RWPE2 (cell line): ENCODE measurements at places on chromosomes 12 and 14.

DNA sequence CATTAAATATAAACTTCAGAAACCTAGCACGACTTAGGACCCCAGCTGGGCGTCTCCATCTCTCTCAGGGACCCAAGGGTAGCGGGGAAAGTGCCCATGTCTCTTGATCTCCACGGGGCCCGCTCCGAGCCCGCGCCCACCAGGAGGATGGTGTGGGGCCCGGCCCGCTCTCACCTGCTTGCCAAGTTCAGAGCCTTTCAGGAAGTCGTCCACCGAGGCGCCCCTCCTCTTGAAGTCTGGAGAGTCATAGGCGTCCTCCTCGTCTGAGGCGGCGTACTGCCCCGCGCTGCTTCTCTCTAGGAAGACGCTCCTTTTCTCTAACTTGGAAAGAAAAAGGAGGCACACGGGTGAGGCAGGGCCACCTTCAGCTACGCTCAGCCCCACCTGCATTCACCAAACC, 96.9 kb downstream of the PIWIL1 start:
- no peaks in the 10 kb centered on the region for H3K27me3 ChIP-seq
- no peak overlapping the region for H3K27ac ChIP-seq
- H3K4me3 ChIP-seq: no peak overlapping the region
- peak; percentile 43 for DNase-seq
- no peaks in the 10 kb centered on the region for H3K4me1 ChIP-seq

GRCh38 chr14:80621701-80622100, 319.8 kb downstream of the CEP128 start:
- H3K36me3 ChIP-seq: no peaks in the 10 kb centered on the region
- peaks cover 21% of the 10 kb centered on the region for H3K4me1 ChIP-seq
- peak overlapping the region; percentile 61 for H3K27ac ChIP-seq
- H3K27me3 ChIP-seq: no peaks in the 10 kb centered on the region
- H3K4me3 ChIP-seq: no peak overlapping the region
- no peak for DNase-seq

- peaks cover 31% of the 10 kb centered on the region for H3K27me3 ChIP-seq
- peak; percentile 62 for DNase-seq
- H3K36me3 ChIP-seq: no peaks in the 10 kb centered on the region
These were observed 9.4 kb downstream of the TMEM179 start for GRCh38 chr14:104595116-104595675.

GRCh38 chr14:76227450-76228050, 75.8 kb downstream of the GPATCH2L start:
- no peak overlapping the region for H3K4me3 ChIP-seq
- DNase-seq: no peak
- H3K27ac ChIP-seq: no peak overlapping the region
- H3K27me3 ChIP-seq: no peaks in the 10 kb centered on the region
- H3K4me1 ChIP-seq: peaks cover 6% of the 10 kb centered on the region

- DNase-seq: no peak
- no peaks in the 10 kb centered on the region for H3K27me3 ChIP-seq
- no peaks in the 10 kb centered on the region for H3K36me3 ChIP-seq
- H3K27ac ChIP-seq: peak overlapping the region; percentile 74
- H3K4me1 ChIP-seq: peaks cover 17% of the 10 kb centered on the region
These were observed 139.4 kb upstream of the KRR1 start for GRCh38 chr12:75650595-75651341.

DNA sequence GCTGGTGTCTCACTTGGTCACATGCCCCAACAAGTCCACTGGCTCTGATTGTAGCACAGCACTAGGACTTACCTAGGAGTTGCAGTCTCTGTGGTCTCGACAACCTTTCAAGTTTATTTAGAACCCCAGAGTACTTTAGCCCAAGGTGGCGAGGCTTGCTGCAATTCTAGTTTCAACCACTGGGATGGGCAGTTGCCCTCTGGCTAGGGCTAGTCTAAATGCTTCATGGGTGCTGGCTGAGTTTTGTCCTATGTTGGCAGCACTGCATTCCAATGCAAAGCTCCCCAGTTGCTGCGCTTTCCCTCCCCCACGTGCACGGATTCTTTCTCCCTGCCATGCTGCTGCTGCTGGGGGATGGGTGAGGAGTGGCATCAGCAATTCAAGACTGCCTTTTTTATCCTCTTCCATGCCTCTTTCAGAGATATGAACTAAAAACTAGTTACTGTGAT, 207.9 kb downstream of the SYNE2 start:
- H3K4me1 ChIP-seq: peaks cover 31% of the 10 kb centered on the region
- no peaks in the 10 kb centered on the region; the same call in 1 of the 2 replicates for H3K36me3 ChIP-seq
- no peaks in the 10 kb centered on the region for H3K27me3 ChIP-seq
- DNase-seq: no peak
- peak overlapping the region; percentile 62 for H3K27ac ChIP-seq

DNA sequence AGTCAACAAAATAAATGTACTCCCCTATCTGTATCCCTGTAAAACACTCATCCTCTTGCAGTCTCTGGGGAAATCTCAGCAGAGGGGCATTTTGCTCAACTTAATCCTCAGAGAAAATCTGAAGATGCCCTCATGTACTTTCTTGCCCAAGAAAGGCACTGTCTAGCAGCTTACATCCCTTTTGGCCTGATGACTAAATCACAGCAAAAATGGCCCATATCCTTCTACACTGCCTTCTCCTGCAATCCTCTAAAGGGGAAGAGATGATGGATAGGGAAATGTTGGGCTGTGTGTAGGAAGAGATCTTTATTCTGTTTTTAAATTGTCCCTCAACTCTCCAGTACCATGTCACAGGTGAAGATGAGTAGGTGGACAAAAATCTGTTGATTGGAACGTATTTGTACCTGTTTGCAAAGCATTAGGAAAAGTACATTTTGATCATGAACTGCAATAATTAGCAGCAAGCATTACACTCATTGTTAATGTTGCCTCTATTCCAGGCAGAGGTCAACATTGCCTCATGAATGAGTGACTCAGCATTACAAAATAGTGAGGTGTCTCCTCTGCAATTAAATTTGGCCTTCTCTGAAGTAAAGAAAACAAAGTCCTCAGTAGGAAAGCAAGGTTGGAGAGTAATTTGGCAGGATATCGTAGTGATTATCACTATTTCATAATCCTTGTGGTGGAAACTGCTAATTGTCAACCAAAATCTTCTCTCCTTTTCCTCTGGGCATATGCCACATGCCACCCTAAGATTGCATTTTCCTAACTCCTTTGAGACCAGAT, 172.4 kb upstream of the CAND1 start:
- no peak overlapping the region for H3K4me3 ChIP-seq
- DNase-seq: no peak
- no peaks in the 10 kb centered on the region for H3K36me3 ChIP-seq
- no peak overlapping the region for H3K27ac ChIP-seq
- peaks cover 11% of the 10 kb centered on the region for H3K4me1 ChIP-seq

GRCh38 chr12:79114896-79115295, 250.3 kb downstream of the SYT1 start:
- no peak overlapping the region for H3K27ac ChIP-seq
- no peaks in the 10 kb centered on the region for H3K27me3 ChIP-seq
- no peaks in the 10 kb centered on the region for H3K36me3 ChIP-seq
- H3K4me1 ChIP-seq: no peaks in the 10 kb centered on the region
